ENCODE measurements at places on chromosomes 11 and 22.
A peak's percentile ranks its signal among the peaks of the same experiment; 100 is the strongest.

DNA sequence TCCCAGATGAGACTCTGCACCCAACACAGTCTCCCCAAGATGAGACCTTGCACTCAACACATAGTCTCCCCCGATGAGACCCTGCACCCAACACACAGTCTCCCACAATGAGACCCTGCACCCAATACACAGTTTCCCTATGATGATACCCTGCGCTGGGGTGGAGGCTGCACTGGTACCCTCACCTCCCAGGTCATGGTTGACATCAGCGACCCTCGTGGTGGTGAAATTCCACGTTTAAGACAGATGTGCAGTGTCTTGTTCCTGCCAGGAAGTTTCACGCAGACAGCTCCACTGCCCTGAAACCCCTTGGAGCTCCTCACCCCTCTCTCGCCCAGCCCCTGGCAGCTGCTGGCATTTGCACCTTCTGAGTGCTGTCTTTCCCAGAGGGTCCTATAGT, 9.5 kb downstream of the MUC5AC start:
- H3K4me1 ChIP-seq, result no peaks in the 10 kb centered on the region
- no peaks in the 10 kb centered on the region for H3K27me3 ChIP-seq
- no peak overlapping the region for H3K4me3 ChIP-seq

GRCh38 chr22:38193580-38193979, 8.2 kb upstream of the MAFF start:
- no peak for DNase-seq
- H3K27me3 ChIP-seq, result peaks cover 12% of the 10 kb centered on the region
- no peak overlapping the region for H3K27ac ChIP-seq
- peaks cover 6% of the 10 kb centered on the region for H3K4me1 ChIP-seq

- DNase-seq, result no peak
- no peaks in the 10 kb centered on the region for H3K27me3 ChIP-seq
- H3K27ac ChIP-seq, result no peak overlapping the region
- peaks cover 6% of the 10 kb centered on the region for H3K4me1 ChIP-seq
- H3K4me3 ChIP-seq, result no peak overlapping the region
These were observed 17.9 kb downstream of the RTN3 start for GRCh38 chr11:63698976-63699733.

GRCh38 chr11:14907411-14908213, 15.6 kb upstream of the CYP2R1 start:
- no peak overlapping the region for H3K4me3 ChIP-seq
- H3K27me3 ChIP-seq, result no peaks in the 10 kb centered on the region

DNA sequence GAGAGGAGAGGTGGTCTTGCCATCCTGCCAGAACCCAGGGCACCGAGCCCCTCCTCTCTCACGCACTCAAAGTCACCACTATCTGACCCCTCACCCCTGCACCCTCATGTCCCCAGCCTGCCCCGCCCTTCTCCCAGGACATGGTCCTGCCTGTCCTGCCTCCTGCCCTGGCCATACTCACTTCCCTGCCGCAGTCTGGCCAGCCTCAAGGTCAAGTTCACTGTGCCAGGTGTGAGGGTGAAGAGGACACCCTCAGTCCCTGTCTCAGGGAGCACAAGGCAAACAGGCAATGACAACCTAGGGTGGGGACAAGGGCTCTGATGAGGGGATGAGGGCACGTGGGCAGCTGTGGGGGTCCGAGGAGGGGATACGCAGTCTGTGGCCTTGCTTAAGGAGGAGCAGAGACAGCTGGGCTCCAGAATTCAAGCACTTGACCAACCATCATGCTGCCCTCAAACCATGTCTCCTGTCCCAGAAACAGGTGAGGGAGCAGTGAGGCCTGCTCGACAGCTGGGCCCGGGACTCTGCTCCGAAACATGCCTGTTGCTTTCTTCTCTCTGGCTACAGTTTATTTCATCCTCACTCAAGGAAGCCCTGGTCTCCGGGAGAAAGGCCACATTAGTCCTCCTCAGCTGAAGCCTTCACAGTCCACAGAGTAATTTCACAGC, 36.6 kb downstream of the PDGFB start:
- H3K27ac ChIP-seq, result no peak overlapping the region
- H3K27me3 ChIP-seq, result peaks cover 22% of the 10 kb centered on the region
- H3K4me3 ChIP-seq, result no peak overlapping the region
- H3K36me3 ChIP-seq, result no peaks in the 10 kb centered on the region

DNA sequence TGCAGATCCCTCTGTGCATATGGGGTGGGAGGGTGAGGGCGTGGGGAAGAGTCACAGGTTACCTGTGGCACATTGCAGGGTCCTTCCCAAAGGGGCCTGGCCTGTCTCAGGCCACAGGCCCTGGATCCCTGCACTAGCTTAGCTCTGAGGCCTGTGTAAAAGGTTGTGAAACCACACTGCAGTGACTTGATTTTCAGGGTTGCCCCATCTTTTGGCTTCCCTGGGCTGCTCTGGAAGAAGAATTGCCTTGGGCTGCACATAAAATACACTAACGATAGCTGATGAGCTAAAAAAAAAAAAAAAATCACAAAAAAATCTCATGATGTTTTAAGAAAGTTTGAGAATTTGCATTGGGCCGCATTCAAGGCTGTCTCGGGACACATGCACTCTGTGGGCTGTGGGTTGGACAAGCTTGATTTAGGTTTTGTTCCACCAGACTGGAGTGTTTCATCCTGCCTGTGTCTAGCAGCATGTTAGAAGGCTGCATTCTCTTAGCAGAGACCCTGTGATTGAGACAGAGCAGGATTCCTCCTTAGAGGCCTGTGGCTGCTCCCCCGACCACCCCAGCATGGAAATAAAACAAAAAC, 35.9 kb upstream of the TREH start:
- no peaks in the 10 kb centered on the region for H3K4me1 ChIP-seq
- no peaks in the 10 kb centered on the region for H3K36me3 ChIP-seq
- H3K27ac ChIP-seq, result no peak overlapping the region
- H3K4me3 ChIP-seq, result no peak overlapping the region
- peaks cover 4% of the 10 kb centered on the region for H3K27me3 ChIP-seq

DNA sequence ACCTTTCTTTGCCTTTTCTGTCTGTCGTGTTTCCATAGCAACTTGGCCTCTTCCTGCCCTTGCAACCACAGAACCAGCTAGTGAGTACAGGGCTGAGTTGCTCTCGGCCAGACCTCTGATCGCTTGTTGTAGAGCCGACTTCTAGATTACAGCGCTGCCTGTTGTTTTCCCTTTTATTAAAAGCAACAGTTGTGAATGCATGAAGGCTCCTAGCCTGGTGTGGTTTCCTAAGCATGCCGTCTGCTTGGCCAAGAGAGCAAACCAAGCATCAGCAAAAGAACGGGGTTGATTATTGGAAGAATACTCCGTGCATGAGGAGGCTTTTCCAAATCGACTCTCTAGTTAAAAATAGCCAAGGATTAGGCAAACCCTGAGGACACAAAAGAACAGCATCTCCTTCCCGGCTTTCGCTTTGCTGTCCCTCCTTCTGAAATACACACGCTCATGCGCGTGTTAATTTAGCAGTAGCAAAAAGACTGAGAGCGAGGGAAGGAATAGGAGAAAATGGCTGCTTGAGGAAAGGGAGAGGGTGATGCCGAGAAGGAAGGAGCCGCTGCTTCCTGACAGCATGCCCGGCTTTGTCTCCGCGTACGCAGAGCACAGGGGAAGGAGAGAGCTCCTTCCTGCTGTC, 71.5 kb upstream of the TTC12 start:
- peaks cover 55% of the 10 kb centered on the region for H3K27me3 ChIP-seq
- peaks cover 10% of the 10 kb centered on the region for H3K4me1 ChIP-seq
- H3K4me3 ChIP-seq, result peak overlapping the region; percentile 70
- no peak overlapping the region for H3K27ac ChIP-seq
- H3K36me3 ChIP-seq, result no peaks in the 10 kb centered on the region

- H3K4me3 ChIP-seq, result no peak overlapping the region
- H3K36me3 ChIP-seq, result no peaks in the 10 kb centered on the region
- H3K4me1 ChIP-seq, result peaks cover 19% of the 10 kb centered on the region
- no peak overlapping the region for H3K27ac ChIP-seq
- peak; percentile 79 for DNase-seq
These were observed 44.7 kb downstream of the ABTB2 start for GRCh38 chr11:34313099-34313517.

GRCh38 chr11:1742371-1742770, 8.0 kb downstream of the IFITM10 start:
- no peak for DNase-seq
- H3K36me3 ChIP-seq, result no peaks in the 10 kb centered on the region
- peaks cover 3% of the 10 kb centered on the region for H3K27me3 ChIP-seq
- H3K4me3 ChIP-seq, result no peak overlapping the region
- no peaks in the 10 kb centered on the region for H3K4me1 ChIP-seq

GRCh38 chr11:9563196-9563730, 10.2 kb upstream of the WEE1 start:
- peaks cover 13% of the 10 kb centered on the region for H3K4me1 ChIP-seq
- H3K27ac ChIP-seq, result no peak overlapping the region
- H3K36me3 ChIP-seq, result peaks cover 10% of the 10 kb centered on the region
- no peaks in the 10 kb centered on the region for H3K27me3 ChIP-seq
- H3K4me3 ChIP-seq, result no peak overlapping the region

DNA sequence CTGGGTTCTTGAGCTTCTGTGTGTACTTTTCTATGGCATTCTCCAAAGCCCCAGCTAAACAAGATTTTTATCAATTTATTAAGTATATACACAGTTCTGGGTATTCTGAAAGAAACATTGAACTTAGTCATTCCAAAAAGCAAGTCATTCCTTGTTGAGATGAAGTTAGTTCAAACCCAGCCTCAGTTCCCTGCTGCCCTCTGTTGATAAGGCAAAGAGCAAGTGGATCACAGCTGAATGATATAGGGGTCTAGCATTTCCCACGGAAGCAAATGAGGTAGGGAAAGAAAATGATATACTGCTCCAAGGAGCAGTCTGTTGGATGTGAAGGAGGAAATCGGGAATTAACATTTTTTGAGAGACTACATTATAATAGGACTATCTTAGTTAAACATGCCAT, 841.8 kb upstream of the TENM4 start:
- no peak overlapping the region for H3K27ac ChIP-seq
- no peaks in the 10 kb centered on the region for H3K27me3 ChIP-seq
- DNase-seq, result no peak
- no peaks in the 10 kb centered on the region for H3K36me3 ChIP-seq
- H3K4me3 ChIP-seq, result no peak overlapping the region

GRCh38 chr22:48957311-48957986, 870.2 kb downstream of the BRD1 start:
- no peak overlapping the region for H3K27ac ChIP-seq
- no peaks in the 10 kb centered on the region for H3K36me3 ChIP-seq
- H3K4me1 ChIP-seq, result no peaks in the 10 kb centered on the region
- no peak for DNase-seq
- H3K4me3 ChIP-seq, result no peak overlapping the region
- no peaks in the 10 kb centered on the region for H3K27me3 ChIP-seq

DNA sequence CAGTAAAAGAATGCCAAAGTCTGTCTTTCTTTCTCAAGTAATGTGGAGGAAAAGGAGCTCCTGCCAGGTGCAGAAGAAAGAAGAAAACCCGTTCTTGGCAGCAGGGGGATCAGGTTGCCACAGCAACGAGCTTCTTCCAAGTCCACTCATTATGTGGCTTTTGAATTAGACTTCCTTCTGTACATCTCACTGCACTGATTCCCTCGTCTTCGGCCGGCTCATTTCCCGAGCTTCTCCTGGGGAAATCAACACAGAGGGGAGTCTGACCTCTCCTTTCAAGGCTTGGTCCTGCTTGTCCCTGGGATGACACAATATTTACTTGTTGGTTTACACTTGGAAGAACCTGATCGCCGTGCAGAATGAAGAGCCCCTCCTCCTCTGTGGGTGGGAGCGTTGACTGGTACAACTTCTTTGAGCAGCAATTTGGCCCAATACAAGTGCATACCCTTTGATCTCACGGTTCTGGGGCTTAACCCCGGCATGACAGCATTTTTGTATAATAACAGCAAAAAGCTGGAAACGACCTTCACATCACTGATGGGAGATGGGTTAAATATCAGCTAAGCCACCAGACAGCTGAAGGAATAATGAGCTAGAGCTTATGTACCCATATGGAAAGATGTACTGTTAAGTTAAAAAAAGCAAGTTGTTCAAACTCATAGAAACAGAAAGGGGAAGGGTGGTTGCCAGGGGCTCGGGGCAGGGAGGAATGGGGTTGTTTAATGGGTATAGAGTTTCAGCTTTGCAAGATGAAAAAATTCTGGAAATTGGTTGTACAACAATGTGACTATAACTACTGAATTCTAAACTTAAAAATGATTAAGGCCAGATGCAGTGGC, 35.4 kb downstream of the MCHR1 start:
- H3K4me1 ChIP-seq, result peaks cover 24% of the 10 kb centered on the region
- H3K4me3 ChIP-seq, result no peak overlapping the region
- peaks cover 17% of the 10 kb centered on the region for H3K27me3 ChIP-seq
- no peak for DNase-seq

- peaks cover 3% of the 10 kb centered on the region for H3K4me1 ChIP-seq
- H3K36me3 ChIP-seq, result peaks cover 80% of the 10 kb centered on the region
- no peaks in the 10 kb centered on the region for H3K27me3 ChIP-seq
These were observed 23.5 kb downstream of the NFRKB start for GRCh38 chr11:129871914-129872313.

DNA sequence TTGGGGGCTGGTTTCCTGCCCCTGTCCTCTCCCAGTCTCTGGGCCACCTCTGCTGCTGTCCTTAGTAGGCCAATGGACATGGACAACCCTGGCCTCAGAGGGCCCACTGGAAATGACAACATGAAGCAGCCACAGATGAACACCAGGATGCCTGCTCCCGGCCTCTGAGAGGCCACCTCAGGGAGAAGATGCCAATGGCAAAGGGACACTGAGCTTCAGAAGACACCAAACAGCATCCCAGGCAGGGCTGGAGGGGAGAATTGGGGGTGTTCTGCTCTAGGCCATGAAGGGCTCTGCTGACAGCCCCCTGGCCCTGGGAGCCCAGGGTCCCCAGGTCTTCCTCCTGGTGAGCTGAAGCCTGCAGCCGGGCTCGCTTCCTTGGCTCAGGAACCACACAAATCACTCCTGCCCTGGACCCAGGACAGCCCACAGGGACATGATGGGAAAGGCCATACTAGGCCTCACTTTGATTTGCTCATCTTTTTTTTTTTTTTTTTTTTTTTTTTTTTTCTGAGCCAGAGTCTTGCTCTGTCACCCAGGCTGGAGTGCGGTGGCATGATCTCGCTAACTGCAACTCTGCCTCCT, 45.3 kb downstream of the TPBGL start:
- H3K36me3 ChIP-seq, result peaks cover under 1% of the 10 kb centered on the region
- no peak overlapping the region for H3K27ac ChIP-seq
- no peaks in the 10 kb centered on the region for H3K4me1 ChIP-seq
- H3K4me3 ChIP-seq, result no peak overlapping the region
- H3K27me3 ChIP-seq, result no peaks in the 10 kb centered on the region

GRCh38 chr22:19040391-19040861, 81.8 kb downstream of the DGCR2 start:
- peaks cover 22% of the 10 kb centered on the region for H3K36me3 ChIP-seq
- H3K4me1 ChIP-seq, result no peaks in the 10 kb centered on the region
- H3K4me3 ChIP-seq, result no peak overlapping the region
- no peaks in the 10 kb centered on the region for H3K27me3 ChIP-seq

- peaks cover 28% of the 10 kb centered on the region for H3K36me3 ChIP-seq
- no peak overlapping the region for H3K27ac ChIP-seq
- no peaks in the 10 kb centered on the region for H3K27me3 ChIP-seq
- no peak overlapping the region for H3K4me3 ChIP-seq
These were observed 20.7 kb downstream of the TNKS1BP1 start for GRCh38 chr11:57303990-57304579.

DNA sequence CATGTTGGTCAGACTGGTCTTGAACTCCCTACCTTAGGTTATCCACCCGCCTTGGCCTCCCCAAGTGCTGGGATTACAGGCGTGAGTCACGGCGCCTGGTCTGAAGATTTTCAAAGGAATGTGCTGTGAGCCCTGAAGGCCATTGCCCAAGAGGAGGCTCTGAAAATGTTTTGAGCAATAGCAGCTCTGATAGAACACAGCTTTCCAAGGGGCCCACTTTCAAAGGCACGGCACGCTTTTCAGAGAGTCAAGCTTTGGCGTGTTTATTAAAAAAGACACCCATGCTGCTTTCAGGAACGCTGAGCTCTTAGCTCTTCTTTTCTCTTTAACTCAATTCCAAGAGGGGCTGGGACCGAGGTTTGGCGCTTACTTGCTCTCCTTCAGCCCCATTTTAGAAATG, 73.8 kb upstream of the CDON start:
- H3K4me3 ChIP-seq, result no peak overlapping the region
- DNase-seq, result no peak
- no peaks in the 10 kb centered on the region for H3K36me3 ChIP-seq
- peaks cover 22% of the 10 kb centered on the region for H3K27me3 ChIP-seq
- H3K27ac ChIP-seq, result no peak overlapping the region
